Esophagus squamous epithelium (tissue), 5 donors: ENCODE measurements at places on chromosomes 6 and 20.

DNA sequence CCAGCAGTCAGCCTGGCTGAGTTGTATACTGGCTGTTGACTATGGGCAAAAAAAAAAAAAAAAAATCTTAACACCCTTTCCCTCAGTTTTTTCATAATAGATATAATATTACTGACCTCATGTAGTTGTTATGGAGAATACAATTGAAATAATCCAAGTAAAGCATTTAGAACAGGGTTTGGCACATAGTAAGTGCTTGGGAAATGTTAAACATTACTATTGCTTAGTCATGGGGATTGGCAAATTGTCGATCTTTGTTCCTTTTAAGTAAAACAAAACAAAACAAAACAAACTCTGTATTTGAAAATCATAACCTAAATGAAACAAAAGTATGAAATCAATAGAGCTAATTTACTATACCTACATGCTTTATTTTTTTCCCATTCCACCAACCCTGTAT lies 458.4 kb downstream of the GRIK2 start:
- no peak for DNase-seq

DNA sequence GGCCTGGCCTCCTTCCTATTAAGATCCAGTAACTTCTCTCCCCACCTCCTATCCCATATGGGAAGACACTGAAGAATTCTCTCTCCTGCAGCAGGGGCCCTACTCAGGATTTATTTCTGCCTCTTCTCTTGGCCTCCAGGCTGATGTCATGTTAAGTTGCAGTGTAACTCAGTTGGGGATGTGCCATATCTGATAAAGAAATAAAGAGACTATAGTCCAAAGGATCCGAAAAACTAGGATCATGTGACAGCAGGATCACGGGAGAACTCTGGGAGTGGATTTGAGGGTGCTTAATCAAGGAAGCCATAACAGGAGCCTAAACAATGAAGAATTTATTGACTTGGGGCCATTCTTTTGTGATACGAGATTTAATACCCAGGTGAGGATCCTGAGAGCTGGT lies 38.5 kb upstream of the TGM6 start:
- no peak for DNase-seq

- DNase-seq = no peak
These were observed 61.6 kb upstream of the HS3ST5 start for GRCh38 chr6:114404339-114404955.

- no peak for DNase-seq
These were observed 34.7 kb downstream of the FOXQ1 start for GRCh38 chr6:1346558-1347091.

DNA sequence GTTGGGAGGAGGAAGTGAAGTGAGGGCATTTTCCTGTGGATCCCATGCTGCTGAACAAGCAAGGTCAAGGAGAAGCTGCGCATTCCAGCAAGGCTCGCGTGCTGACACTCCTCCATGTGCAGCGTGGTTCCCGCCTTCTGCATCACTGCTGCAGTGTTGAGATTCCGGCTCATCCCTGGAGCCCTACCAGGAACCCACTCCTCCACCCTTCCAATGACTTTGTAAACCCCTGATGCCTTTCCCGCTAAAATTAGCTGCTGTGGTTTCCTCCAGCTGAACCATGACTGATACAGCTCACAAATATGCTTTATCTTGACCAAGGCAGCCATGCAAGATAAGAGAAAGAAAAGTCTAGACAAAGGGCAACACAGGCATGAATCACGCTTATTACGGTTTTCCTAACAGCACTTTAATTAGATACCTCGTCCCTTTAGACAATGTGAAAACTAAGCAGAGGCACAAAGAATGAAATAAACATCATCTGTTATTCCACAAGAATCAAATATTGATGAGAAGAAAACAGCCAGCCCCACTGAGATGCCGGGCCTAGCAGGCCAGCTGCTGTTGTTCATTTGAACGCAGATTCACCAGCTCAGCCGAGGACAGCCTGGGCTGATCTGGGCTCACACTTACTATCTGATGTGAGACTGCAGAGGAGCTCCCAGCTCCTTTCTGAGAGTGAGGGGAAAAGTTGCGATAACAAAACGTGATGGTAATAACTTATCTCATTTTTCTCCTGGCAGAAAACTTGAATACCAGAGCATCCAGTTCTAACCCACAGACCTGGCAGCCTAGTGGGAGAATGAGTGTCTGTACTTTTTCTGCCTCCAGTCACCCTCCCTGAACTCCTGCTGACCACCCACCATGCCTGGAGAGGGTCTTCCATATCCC lies 14.2 kb upstream of the BNIP5 start:
- no peak for DNase-seq

GRCh38 chr6:12119085-12119588 lies 107.0 kb downstream of the HIVEP1 start:
- DNase-seq = no peak

DNA sequence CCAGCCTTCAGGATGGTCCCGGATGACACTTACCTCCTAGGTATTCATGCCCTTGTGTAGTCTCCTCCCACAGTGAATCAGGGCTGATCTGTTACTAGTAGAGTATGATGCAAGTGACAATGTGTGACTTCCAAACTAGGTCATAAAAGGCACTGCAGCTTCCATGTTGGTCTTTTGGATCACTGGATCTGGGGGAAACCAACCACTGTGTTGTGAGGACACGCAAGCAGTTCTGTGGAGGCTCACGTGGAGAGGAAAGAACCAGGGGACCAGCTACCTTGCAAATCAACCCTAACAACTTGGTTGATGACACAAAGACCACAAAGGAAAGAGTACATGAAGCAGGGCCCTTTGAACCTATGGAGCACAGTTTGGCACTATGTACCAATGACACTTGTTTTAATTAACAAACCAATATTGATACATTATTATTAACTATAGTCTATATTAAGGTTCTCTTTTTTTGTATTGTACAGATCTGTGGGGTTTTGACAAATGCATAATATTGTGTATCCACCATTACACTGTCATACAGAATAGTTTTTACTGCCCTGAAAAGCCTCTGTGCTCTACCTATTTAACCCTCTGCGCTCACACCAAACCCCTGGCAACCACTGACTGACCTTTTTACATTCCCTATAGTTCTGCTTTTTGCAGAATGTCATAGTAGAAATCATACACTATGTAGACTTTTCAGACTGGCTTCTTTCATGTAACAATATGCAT lies 16.3 kb upstream of the SDCBP2 start:
- no peak for DNase-seq

DNA sequence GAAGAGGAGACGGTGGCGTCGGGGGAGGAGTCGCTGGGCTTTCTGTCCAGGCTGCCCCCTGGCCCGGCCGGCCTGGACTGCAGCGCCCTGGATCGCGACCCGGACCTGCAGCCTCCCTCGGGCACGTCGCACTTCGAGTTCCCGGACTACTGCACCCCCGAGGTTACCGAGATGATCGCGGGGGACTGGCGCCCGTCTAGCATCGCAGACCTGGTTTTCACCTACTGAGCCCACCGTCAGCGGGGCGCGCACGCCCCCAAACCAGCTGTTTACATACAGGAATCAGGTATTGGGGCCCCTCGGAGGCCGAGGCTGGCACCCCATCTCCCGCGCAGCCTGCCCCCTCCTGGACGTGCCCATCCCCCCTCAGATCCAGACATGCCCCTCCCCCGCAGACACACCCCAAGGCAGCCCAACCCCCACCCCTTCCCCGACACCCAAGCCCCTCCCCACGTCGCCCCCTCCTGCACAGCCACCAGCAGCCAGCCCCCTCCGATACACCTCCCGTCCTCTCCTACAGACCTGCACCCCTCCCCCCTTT lies 1.4 kb downstream of the SOX12 start:
- DNase-seq = no peak

- no peak for DNase-seq
These were observed 129.7 kb upstream of the AKAP12 start for GRCh38 chr6:151109869-151110575.

DNA sequence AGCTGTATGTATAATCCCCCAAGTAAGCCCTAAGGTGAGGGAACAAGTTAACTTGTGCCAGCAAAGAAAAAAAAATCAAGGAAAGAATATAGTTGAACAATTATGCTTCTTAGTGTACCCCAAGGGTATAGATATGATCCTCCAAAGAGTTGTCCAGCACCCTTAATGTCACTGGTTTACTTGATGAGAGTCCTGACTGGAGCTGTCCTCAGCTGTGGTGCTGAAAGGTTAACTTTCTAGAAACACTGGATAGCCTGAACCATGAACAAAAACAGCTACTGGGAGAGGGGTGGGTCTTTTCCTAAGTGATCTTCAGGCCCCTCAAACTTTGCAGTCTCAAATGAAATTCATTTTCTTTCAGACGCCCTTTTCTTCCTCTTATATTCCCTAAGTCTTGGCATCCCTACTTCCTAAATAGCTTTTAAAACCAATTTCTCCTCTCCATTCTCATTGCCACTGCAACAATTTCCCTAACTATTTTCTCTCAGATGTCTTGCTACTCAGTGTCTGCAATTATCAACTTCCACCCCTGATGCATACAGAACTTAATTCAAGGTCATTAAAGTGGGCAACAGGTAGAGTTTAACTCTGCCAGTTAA lies 83.5 kb upstream of the PROKR2 start:
- no peak for DNase-seq

GRCh38 chr20:8078528-8078914 lies 53.5 kb upstream of the PLCB1 start:
- no peak for DNase-seq

GRCh38 chr6:43702534-43703440 lies 15.2 kb upstream of the MRPS18A start:
- DNase-seq = no peak

- DNase-seq = no peak
These were observed 252.8 kb downstream of the PHF3 start for GRCh38 chr6:63888416-63888815.

DNA sequence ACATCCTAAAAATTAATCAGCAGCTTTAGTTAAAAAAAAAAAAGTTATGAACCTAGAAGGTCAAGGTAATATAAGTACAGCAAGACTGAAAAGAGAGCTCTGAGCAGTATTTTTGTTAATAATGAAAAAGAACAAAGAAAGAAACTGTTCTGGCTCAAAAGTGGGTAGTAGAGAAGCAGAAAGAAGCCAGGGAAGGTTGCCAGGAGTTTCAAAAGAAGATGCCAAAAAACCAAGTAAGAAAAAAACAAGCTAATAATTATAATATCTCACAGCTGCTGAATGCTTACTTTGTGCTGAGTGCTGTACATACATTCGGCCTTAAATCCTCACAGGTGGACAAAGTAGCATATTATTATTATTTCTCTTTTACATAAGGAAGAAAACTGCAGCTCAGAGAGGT lies 31.9 kb downstream of the NRSN1 start:
- no peak for DNase-seq

DNA sequence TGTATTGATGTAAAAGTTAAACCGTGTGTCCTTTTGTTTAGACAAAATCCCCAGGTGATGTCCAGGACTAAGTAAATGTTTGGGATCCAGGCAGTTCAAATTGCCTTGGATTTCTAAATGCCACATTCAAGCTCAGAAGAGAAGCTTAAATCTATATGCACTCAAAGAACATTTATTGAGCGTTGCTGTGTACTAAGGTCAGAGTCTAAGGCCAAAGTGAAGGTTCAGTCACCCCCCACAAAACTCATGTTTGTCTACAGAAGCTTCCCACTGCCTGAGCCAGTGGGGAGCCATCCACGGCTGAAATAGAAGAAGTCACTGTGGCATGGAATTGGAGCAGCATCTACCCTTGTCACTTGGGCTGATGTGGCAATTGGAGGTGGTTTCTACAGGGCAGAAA lies 70.7 kb upstream of the INSM1 start:
- DNase-seq = no peak

- no peak for DNase-seq
These were observed 9.5 kb downstream of the CNKSR3 start for GRCh38 chr6:154500769-154501577.

DNA sequence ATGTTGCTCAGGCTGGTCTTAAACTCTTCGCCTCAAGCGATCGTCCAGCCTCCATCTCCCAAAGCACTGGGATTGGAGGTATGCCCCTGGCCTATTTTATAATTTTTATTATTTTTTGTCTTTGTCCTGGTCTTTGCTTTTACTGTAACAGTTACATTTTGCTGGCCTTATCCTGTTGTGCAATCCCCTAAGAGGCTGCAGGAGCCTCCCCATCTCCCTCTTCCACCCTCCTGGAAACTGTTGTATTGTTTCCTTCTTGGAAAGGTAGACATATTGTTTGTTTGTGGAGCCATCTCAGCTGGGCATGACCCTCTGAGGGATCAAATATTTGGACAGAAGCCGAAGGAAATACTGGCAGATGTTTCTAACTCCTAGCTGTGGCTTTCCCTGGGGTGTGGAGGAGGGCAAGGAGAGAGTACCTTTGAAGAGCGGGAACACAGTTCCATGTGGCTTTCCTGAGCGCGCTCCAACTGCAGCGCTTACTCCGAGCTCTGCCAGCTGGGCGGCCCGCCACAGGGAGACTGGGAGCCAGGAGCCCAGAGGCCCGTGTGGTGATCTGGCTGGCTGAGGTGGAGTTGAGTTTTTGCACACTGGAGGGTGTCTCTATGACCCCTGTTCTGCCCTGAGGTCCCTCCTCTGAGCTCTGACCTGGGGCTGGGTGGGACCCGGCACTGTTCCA lies 4.9 kb downstream of the MAPK13 start:
- DNase-seq = no peak

GRCh38 chr6:43950731-43951062 lies 176.6 kb downstream of the MRPL14 start:
- no peak for DNase-seq

GRCh38 chr20:2865630-2866029 lies 7.7 kb upstream of the PTPRA start:
- no peak for DNase-seq

DNA sequence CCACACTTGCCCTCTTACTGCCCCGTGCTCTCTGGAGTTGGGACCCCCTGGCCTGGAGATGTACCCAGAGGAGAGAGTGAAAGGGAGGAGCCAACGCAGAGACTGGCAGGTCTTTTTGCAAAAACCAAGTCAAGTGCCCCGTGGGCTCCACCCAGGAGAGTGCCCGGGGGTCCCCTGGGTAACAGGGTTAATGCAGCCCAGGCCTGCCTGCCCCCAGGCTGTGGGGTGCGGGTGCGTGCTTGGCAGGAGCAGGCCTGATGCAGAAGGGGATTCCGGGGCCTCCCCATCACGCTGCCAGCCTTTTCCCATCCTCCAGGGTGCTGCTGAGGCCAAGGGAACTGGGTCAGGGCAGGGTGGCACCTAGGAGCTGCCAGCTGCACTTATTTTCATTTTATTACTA lies 184.4 kb downstream of the ERMARD start:
- DNase-seq = no peak

- DNase-seq = no peak
These were observed 54.8 kb downstream of the UTRN start for GRCh38 chr6:144339859-144340452.

DNA sequence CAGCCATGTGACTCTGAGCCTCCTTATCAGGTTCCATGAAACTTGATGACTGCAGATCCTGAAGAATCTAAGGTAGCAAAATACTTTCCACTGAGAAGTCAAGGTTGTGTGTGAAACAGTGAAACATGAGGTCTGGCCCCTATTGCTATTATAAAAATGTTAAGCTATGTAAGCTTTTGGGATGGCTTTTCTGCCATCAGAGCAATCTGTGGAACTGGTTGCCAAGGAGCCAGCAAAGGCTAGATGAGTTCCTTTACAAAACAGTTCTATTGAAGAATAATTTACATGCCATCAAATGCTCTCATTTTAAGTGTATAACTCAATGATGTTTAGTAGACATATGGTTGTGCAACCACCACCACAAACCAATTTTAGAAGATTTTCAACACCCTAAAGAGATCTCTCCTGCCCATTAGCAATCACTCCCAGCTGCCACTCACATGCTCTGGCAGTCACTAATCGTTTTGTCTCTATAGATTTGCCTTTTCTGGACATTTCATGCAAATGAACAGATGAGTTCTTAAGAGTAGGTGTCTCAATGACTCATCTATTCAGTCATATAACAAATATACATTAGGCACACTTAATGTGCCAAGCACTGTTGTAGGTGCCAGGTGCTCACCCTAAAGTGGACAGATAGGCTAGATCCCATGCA lies 19.9 kb upstream of the MEP1A start:
- no peak for DNase-seq
